T-helper 1 cell (primary cell): ENCODE measurements at places on chromosomes 1 and 21.

- peak; percentile 31 for DNase-seq
Observed at GRCh38 chr1:7669559-7670311, 101.4 kb upstream of the VAMP3 start.

- DNase-seq: no peak
Observed at GRCh38 chr1:230690101-230690500, 23.8 kb downstream of the AGT start.

- no peak for DNase-seq
Observed at GRCh38 chr1:32032275-32032615, 18.6 kb downstream of the KHDRBS1 start.

DNA sequence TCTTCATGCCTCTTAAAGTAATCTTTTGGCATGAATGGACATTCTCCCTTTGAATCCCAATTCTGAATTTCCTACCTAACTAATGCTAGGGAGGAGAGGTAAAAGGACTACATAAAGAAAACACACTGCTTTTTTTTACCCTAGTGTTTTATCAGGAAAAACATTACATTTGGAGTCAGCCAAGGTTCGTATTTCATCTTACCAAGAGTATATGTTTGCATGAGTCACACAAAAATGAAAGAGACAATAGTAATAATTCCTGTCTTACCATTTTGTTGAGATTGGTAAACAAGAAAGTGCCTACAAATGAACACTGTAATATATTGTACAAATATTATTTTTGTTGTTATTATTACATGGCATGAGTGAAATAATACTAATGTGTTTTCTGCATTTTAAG lies 112.9 kb upstream of the WARS2 start:
- no peak for DNase-seq

- DNase-seq: no peak
Observed at GRCh38 chr1:248924696-248925532, 18.9 kb downstream of the PGBD2 start.

GRCh38 chr1:54045496-54045895 lies 7.5 kb downstream of the TMEM59 start:
- no peak for DNase-seq

GRCh38 chr1:24321697-24322469 lies 2.7 kb downstream of the GRHL3 start:
- peak; percentile 55 for DNase-seq

DNA sequence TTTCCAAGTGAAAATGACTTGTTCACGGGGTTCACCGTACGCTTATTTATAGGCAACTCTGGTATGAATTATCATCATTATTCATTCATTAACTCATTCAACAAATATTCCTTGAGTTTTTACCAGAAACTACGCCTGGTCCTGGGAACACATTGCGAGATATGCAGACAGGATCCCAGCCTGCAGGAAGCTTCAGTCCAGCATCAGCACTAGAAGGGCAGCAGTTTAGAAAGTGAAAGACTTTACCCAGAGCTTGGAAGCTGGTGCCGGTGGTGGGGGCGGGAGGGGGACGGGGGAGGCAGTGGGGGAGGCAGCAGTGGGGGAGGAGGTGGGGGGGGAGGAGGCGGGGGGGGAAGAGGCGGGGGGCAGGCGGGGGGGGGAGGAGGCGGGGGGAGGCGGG lies 55.9 kb downstream of the SETD4 start:
- DNase-seq: no peak

GRCh38 chr1:207223162-207223561 lies 98.3 kb upstream of the CD55 start:
- no peak for DNase-seq

- no peak for DNase-seq
Observed at GRCh38 chr1:202576816-202577215, 133.4 kb downstream of the SYT2 start.

GRCh38 chr1:183466781-183467180 lies 5.5 kb upstream of the SMG7 start:
- DNase-seq: no peak

DNA sequence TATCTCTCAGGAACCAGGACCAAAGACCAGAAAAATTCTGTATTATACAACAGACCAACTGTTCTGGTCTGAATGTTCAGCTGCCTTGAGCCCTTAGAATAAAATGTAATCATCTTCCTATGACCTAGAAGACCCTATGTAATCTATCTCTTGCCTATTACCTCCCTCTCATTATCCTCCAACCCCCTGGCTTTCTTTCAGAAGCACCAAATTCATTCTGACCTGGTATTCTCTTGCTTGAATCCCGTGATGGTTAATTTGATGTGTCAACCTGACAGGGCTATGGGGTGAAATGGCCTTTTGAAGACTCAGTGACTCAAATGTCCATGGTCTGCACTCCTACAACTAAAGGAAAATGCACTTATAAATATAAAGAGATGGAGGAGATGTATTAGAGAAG lies 21.8 kb upstream of the FBXO28 start:
- no peak for DNase-seq

- DNase-seq: no peak
Observed at GRCh38 chr1:175075572-175076568, 8.2 kb downstream of the TNN start.

DNA sequence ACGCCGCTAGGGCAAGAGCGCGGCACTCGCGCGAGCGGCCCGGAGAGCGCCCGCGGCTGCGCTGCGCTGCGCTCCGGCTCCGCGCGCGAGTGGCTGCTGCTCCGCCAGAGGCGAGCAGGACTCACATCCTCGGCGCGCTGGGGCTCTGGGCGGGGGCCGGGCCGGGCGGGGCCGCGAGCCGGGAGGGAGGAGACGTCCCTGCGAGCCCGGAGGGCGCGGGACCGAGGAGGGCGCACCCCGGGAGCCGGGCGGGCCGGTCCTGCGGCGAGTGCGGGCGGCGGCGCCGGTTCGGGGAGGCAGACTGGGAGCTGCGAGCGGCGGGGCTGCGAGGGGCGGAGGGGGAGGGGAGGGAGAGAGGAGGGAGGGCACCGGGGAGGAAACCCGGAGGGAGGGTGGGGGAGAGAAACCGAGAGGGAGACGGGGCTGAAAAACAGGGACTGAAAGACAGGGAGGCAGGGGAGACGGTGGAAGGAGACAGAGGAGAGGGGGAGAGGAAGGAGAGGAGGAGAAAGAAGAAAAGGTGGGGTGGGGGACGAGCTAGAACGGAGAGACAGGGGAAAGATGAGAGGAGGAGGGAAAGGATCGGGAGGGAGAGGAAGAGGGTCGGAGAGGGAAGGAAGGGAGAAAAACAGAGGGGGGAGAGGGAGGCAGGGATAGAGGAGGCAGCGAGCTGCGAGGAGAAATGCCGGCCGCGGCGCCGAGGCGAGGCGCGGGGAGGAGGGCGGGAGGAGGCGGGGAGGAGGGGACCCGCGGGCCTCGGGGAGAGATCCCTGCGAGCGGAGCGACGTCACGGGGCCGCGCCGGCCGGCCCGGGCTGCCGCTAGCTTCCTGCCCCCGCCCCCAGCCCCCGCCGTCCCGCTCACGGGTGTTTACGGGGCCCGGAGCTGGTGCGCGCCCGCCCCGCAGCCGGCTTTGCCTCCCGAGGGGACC lies at the start of gene CAMK2N1:
CAMK2N1 (minus strand) TSS at position 684 of the 930 bp plus-strand sequence. CDS start 831 bp downstream, outside the sequence.
- peak; percentile 35 for DNase-seq

GRCh38 chr21:19197950-19198349 lies 794.4 kb upstream of the TMPRSS15 start:
- DNase-seq: no peak
